Amniotic stem cell (primary cell): ENCODE measurements at places on chromosomes 1 and 21.
A peak's percentile ranks its signal among the peaks of the same experiment; 100 is the strongest.

DNA sequence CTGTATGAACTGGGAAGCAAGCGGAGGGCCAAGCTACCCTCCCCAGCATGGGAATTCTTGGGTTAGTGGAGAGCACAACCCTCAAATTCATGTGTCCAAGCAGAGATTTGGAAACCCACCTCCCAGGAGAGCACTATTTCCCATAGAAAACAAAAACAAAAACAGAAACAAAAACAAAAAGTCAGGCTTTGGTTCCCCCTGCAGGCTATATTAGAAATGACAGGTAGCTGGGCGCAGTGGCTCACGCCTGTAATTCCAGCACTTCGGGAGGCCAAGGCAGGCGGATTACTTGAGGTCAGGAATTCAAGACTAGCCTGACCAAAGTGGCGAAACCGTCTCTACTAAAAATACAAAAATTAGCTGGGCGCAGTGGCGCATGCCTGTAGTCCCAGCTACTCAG lies 10.8 kb downstream of the MINDY1 start:
- no peak for DNase-seq

DNA sequence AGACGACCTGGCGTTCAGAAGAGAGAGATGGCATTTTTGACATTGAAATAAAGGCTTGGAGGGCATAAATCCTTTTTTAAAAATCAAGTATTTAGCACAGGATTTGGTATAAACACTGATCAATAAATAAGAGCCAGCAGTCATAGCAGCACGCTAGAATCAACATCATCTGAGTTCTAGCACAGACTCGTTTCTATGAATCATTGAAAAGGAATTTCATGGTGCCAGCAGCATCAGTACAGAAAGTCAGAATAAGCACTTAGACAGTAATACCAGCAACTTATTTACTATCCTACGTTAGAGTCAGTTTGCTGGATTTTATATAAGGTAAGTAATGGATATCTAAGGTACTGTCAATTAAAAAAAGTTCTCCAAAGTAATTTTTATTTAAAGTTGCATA lies 119.3 kb downstream of the HLCS start:
- no peak for DNase-seq

GRCh38 chr1:19344372-19344810 lies 32.3 kb downstream of the SLC66A1 start:
- DNase-seq: no peak

DNA sequence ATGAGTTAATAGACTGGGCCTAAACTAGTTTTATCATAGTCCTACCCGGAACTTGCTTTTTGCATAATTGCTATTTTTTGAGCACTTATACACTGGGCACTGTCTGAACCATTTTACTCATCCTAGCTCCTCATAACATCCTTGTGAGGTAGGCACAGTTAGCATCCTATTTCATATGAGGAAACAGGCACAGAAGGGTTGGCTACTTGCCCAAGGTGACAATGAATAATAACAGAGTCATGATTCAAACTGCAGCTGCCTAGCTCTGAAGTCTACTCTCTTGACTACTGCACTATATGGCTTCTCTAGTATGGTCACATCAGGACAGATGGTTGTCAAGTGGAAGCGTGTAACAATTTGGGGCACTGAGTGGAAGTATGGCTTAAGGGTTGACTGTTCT lies 18.2 kb upstream of the RC3H1 start:
- peak; percentile 61 for DNase-seq

DNA sequence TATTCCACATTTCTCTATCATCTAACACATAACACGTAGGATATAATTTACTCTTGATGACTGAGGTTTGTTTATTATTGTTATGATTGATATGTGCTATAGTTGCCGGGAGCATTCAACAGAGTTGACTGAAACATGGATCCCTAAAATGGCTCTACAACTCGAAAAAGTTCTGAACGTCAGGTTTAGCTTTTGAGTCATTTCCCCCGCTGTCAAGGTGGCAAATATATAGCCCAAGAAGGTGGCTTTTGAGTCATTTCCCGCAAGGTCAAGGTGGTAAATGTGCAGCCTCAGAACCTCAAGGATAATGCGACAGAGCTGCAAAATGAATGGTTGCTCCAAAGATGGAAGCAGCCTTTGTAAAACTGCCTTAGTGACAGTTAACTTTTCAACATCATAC lies 104.0 kb downstream of the NIBAN1 start:
- no peak for DNase-seq

GRCh38 chr1:48469616-48470480 lies 2.2 kb downstream of the SPATA6 start:
- DNase-seq: no peak

DNA sequence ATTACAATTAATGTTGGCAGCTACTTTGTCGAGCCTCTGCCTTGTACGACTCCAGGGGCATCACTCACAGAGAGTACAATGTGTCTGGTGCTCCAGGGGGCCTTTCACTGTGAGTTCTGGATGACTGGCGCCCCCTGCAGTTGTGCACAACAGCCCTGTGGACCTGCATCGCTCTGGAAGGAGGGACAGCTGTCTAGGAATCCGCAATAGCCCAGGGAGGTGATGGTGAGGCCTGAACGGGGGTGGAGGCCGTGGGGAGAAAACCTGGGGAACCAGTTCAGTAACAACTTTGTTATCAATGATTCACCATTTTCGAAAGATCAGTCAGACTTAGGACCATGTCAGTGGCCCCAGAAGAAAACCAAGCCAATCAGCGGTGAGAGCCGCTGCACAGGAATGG lies 189.1 kb downstream of the KAZN start:
- DNase-seq: no peak

- peak; percentile 37 for DNase-seq
These were observed 11.2 kb upstream of the HJV start for GRCh38 chr1:146032631-146033219.

- DNase-seq: no peak
These were observed 88.8 kb upstream of the SLFNL1 start for GRCh38 chr1:41110286-41110685.

GRCh38 chr1:85479491-85479890 lies 14.5 kb upstream of the DDAH1 start:
- no peak for DNase-seq

- DNase-seq: no peak
These were observed 120.8 kb downstream of the DMRTB1 start for GRCh38 chr1:53580009-53580400.

- no peak for DNase-seq
These were observed 277.8 kb downstream of the LTN1 start for GRCh38 chr21:28714777-28715464.
